ENCODE measurements at places on chromosomes 16 and 17.
A peak's percentile ranks its signal among the peaks of the same experiment; 100 is the strongest.

- DNase-seq = no peak
These were observed 8.2 kb downstream of the ARL4D start for GRCh38 chr17:43406676-43407645.

DNA sequence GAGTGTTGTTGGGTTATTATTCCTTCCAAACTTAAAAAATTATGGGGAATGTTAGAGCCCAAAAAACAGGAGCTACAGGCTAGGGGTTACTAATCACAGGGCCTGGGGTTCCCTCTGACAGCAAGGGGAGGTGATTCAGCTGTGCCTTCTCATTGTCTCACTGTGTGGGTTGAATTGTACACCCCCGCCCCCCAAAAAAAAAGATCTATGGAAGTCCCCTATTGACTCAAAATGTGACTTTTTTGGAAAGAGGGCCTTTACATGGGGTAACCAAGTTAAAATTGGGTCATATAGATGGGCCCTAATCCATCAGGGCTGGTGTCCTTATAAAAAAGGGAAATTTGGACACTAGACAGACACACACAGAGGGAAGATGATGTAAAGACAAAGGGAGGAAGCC, 190.2 kb downstream of the SOX9 start:
- no peak for DNase-seq

- DNase-seq = no peak
These were observed 1.4 kb downstream of the PLD2 start for GRCh38 chr17:4808378-4808767.

- no peak for DNase-seq
These were observed 48.4 kb upstream of the NOG start for GRCh38 chr17:56545106-56545505.

- no peak for DNase-seq
These were observed 53.8 kb downstream of the IRX6 start for GRCh38 chr16:55377840-55378239.

- no peak for DNase-seq
These were observed 22.7 kb downstream of the CIBAR2 start for GRCh38 chr16:85089525-85089924.

DNA sequence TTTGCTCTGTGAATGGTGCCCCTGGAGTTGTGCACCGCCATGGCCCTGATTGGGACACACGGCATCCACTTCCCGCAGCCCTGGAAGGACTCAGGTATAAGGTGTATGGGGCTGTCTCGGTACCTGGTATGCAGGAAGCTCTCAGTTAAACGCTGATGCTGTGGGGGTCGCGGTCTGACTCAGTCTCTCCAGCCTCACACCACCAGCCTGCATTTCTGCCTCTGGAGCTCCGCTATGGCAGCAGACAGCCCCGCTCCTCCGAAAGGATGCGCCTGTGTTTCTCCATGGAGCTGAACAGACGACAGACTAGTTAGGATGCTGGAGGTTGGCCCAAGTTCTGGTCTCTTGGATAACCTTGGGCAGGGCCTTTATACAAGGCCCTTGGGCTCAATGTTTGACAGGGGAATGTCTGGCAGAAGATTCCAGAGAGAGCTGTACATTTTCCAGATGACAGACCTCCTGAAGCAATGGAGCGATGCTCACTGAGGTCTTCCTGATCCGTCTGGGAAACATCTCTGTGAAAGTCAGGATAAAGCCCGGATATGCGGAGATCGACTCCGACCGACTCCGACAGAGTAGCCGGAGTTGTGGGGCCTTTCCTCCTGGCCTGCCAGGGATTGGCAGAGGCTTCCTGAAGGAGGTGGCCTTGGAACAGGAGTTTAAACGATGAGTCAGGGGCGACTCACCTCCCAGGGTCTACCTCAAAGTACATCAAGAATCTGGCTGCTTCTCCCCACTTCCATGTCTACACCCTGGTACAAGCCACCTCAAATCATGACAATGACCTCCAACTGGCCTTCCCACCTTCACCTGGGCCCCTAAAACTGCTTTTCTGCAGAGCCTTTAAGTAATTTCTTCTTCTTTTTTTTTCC, 21.9 kb upstream of the BCAR1 start:
- DNase-seq = no peak

DNA sequence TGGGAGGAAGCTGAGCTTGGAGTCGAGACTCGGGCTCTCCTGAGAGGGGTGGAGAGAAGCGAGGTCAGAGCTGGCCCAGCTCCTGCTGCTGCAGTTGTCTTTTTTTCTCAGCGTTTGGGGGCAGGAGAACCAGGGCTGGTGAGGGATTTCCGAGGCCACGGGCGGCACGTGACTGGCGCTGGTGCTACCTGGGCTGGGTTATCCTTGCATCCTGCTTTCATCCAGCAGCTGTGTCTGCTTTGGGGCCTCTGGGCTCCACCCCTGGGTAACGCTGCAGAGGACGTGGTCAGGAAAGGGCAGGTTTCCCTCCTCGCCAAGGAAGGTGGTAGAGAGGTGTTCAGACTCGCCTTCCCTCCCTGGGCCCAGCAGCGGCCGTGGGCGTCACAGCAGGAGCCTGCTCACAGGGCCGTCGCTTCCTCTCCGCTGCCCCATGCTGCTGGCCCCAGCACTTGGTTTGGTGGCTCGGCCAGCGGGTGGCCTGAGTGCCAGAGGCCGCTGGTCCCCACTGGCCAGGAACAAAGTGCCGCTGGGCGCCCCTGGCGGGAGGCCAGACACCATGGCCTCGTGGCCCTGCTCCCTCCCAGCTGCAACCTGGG, 22.5 kb downstream of the GSE1 start:
- DNase-seq = no peak

DNA sequence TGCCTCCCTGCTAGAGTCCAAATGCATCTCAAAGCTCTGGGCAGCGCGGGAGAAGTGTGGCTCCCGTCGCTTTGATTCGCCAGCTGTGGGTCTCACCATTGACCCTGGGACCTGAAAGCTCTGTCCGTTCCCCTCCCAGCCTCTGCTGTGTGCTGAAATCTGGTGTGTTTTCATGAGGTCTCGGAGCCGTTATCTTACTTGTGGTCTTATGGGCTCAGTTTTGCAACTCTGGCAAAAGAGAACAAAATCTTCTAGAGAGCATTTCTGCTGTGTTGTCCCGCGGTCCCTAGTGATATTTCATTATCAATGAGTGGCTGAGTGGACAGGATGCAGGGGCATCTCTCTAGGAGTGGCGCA, 13.3 kb downstream of the CRISPLD2 start:
- DNase-seq = no peak

DNA sequence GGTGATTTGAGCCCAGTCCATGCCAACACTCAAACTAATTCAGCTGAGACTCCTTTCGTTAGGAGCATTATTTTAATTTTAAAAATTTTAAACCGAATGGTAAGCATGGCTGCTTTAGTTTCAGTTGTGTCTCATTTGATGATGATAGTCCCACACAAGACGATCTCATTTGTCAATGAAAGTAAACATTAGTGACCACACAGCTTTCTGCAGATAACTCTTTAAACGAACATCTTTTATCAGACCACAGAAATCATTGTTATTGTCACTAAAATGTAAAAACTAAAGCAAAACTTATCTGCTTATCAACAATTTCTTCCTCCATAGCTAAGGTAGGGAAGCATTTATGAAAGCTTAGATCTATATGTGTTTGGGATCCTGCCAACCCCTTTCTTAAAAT, 382.2 kb downstream of the ZFHX3 start:
- DNase-seq = no peak

DNA sequence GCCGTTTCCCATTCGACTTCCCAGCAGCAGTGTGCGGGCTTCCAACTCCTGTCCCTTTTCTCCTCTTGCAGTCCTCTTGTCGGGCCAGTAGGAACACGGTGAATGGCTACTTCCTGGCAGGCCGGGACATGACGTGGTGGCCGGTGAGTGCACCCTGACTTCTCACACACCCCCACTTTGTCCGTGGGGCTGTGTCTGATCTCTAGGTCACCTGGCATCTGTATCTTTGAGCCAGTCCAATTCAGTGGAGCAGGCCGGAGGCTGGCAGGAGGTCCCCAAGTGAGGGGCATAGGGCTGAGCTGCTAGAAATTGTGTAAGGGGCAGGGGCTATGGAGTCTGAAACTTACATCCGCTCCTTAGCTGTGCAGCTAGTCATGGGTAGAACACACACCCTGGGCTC, 6.6 kb downstream of the SLC5A10 start:
- no peak for DNase-seq

- no peak for DNase-seq
These were observed 8.4 kb upstream of the PPP1R1B start for GRCh38 chr17:39618246-39618913.

DNA sequence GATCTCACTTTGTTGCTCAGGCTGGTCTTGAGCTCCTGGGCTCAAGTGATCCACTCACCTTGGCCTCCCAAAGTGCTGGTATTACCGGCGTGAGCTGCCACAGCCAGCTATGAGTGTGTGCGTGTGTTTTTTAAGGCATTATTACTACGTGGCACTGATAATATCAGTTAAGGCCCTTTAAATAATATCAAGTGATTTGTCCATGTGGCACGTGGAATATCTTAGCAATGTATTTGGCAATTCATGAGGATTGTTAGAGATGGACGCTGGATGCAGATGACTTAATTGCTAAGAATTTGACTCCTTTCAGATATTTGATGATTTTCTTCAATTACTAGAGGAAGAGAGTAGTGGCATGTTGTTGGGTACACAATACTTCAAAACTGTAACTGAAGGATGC, 25.5 kb upstream of the PMP22 start:
- DNase-seq = no peak

- no peak for DNase-seq
These were observed 116.1 kb upstream of the RBBP6 start for GRCh38 chr16:24423312-24423711.

DNA sequence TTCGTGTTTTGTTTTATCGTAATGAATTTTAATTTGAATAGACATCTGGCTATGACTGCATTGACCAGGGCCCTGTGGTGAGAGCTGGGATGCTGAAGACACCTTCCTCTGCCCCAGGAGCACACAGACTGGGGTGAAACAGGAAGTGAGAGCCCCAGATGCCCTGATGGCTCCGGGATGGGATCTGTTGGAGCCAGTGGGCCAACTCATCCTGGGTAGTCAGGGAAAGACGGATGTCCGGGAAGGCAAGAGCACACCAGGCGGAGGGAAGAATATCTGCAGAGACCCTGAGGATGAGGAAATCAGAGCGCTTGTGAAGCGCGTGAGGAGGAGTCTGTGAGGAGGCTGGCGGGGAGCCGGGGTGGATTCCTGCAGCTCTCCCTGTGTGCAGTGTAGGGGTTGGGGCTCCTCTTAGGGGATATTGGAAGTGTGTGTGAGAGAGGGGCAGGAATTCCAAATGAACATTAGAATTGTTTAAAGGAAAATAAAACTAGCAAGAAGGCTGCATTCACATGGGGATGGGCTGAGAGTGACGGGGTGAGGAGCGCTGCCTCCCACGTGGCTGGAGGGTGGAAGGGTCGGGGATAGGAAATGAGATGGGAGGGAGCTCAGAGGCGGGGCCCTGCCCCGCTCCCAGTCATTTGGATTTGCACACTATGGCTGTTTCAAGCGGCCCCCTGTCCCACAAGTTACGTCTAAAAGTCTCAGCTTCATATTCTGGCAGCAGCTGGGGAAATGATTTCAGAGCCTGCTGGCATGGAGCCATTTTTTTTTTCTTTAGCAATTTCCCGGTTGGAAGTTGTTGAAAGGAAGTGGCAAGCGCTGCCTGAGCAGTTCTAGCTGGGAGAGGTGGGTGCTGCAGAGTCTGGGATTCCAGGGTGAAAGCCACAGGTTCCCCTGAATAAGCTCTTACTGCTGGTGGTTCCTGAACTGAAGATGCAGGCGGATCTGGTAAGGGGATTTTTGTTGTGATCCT, 71.2 kb upstream of the LGALS9 start:
- DNase-seq = no peak

DNA sequence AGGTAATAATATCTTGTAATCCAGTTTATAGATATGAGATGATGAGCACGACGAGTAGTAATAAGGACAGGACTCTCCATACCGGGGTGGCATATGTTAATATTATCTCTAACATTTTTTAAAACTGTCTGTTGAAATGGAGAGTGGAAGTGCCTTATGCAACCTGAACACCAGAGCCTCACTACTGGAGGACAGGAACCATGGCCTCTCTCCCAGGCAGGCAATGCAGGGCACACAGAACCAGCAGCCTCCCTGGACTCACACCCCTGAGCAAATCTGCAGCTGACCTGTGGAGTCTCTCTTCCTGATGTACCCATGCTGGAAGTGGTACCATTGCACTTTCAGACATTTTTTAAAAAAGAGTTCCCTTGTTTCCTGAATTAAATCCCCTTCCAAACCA, 55.2 kb upstream of the ERN1 start:
- no peak for DNase-seq

GRCh38 chr16:50555952-50556673, 7.9 kb downstream of the NKD1 start:
- no peak for DNase-seq

DNA sequence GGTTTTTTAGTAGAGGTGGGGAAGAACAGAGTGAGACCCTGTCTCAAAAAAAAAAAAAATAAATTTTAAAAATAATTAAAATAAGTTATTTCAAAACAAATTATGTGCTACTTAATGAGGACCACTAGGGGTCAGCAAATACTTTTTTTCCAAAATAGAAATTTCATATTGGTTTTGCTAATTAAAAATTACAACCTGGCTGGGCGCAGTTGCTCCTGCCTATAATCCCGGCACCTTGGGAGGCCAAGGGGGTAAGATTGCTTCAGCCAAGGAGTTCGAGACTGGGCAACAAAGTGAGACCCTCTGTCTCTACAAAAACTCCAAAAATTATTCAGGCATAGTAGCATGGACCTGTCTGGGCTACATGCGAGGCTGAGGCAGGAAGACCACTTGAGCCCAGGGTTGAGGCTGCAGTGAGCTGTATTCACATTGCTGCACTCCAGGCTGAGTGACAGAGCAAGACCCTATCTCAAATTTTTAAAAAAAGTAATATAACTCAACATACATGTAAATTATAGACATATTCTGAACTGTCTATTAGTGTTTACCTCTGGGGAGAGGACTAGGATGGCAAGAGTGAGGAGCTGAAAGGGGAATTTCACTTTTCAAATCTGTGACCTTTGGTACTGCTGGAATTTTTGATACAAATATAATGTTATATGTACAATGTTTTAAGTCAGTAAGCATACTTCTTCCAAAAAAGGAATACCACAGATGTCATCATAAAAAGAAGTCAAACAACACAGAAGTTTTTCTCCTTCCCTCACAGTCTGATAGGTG, 8.1 kb downstream of the MEIOB start:
- DNase-seq = no peak

- DNase-seq = no peak
These were observed 154.4 kb downstream of the ABCC12 start for GRCh38 chr16:48001324-48001895.

- DNase-seq = peak; percentile 31
These were observed 17.6 kb downstream of the MAPK8IP3 start for GRCh38 chr16:1723450-1724147.

GRCh38 chr16:84068783-84069462, 26.3 kb upstream of the SLC38A8 start:
- DNase-seq = no peak

DNA sequence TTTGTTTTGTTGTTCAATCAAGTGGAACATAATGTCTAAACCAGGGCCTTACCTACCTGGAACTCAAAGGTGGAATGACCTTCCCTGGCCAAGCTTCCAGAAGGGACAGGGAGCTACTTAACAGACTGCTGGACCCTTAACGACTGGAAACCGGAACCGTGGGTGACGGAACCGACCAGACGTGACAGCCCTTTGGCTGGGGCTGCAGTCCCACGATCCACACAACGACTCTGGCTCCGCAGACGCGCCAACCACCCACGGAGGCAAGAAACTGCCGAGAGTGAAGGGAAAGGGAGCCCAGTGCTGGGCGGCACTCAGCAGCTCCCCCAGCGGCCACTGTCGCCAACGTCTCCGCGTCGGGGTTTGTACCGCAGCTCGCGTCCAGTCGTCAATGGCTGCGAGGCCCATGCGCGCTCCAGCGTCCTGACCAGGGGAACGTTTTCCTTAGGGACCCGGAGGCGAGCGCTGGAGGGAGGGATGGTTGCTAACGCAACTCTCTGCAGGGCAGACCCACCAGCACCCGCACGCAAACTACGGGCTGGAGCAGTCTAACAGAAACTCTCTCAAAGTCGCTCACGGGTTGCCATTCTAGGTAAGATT, 5.5 kb upstream of the KIF22 start:
- peak; percentile 75 for DNase-seq

Data from stimulated activated CD4-positive, alpha-beta T cell treated with anti-CD3 and anti-CD28 coated beads, Interleukin-4, amount 100 ng/mL, for 1 hour (primary cell).